Aorta (tissue), 5 donors: ENCODE measurements at places on chromosomes 1 and 21.

DNA sequence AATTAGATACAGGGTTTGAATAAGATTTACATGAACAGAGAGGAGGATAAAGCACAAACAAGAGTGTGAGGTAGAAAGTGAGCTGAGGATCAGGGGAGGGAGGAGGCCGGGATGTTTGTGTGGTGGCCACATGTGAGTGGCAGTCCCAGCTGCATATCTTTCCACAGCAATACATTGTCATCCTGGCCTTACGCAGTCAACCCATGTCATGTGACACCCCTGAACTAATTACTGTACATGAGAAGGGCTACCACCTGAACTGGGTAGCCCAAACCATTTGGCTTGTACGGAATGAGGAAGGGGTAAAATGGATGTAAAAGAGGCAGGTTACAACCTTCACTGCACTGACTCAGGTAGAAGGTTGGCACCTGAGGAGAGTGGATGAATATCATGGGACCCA, 4.2 kb downstream of the SLAMF7 start:
- no peak for DNase-seq

- DNase-seq, result no peak
Observed at GRCh38 chr1:38221006-38221649, 174.5 kb upstream of the POU3F1 start.

- no peak for DNase-seq
Observed at GRCh38 chr1:110556471-110556807, 37.5 kb upstream of the KCNA10 start.

DNA sequence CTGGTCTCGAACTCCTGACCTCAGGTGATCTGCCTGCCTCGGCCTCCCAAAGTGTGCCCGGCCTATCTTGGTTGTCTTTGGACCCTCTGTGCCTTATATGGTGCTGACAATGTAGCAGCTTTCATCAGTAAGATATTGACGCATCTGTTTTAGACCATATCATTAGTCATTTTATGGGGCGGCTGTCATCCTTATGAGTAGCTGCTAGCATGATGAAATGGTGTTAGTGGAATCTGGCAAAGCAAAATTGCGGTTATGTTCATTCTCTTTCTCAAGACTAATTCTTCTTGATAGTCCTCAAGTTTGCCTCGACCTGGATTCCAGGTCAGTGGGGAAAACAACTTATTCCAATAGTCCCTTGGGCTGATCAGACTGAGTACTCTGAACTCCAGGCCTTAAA, 199.9 kb downstream of the PRDM2 start:
- DNase-seq, result no peak

GRCh38 chr1:101081496-101082488, 56.2 kb upstream of the DPH5 start:
- no peak for DNase-seq

GRCh38 chr1:23528250-23528978, 2.6 kb downstream of the E2F2 start:
- peak; percentile 90 for DNase-seq
